Femur (tissue), 1 donor: ENCODE measurements at places on chromosomes 3 and 15.

DNA sequence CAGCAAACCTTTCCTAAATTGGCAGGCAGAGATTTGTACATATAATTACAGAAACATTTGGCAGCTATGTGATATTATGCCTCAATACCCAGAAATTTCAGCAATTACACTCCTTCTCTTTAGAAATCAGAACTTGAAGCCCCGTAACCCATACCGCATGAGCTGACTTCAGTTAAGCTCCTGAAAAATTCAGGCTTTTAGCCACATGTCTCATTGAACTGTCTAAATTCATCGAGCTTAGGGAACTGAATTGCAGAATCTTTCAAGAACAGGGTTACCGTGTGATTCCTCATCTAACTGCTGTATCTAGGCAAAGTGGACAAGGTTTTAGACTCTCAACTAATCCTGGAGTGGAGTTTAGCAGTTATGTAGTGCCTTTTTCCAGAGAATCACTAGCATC lies 333.0 kb downstream of the EPHA3 start:
- no peak for DNase-seq

GRCh38 chr3:87272718-87273341 lies 3.6 kb downstream of the POU1F1 start:
- no peak for DNase-seq

GRCh38 chr15:35393398-35393797 lies 152.6 kb downstream of the DPH6 start:
- no peak for DNase-seq

DNA sequence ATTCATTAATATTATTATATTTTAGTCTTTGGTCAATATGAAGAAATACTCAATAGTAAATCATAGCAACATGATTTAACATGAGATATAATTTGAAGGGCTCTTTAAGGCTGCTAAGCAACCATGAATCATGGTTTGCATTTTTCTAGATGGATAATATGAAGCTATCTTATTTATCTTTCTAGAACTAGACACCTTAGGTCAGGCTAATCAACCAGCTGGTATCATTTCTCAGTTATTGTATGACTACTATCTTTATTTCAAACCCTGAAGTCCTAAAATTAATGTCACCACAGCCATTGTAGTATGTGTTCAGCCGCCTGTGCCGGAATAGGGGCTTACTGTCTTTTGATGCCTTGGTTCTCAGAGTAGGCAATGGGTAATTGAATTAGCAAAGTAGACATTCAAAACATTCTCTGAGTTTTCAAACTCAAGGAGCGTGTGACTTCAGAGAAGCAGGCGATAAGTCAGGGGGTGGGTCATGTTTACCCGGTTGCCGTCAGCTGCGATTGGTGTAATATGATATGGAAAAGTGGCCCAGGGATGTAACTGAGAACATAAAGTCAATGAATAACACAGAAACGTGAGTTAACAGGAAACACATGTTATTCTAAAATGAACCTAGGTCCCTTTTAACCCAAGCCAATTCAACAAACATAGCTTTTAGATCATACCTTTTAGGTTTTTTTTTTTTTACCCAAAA lies 93.4 kb upstream of the CTDSPL start:
- peak; percentile 41 for DNase-seq

- no peak for DNase-seq
Observed at GRCh38 chr3:100340527-100340926, 6.0 kb downstream of the NIT2 start.

- DNase-seq = no peak
Observed at GRCh38 chr3:143301031-143301901, 181.7 kb downstream of the CHST2 start.

- no peak for DNase-seq
Observed at GRCh38 chr3:71252466-71252865, 331.1 kb downstream of the FOXP1 start.

GRCh38 chr3:115470254-115470653 lies 153.1 kb upstream of the GAP43 start:
- DNase-seq = no peak

DNA sequence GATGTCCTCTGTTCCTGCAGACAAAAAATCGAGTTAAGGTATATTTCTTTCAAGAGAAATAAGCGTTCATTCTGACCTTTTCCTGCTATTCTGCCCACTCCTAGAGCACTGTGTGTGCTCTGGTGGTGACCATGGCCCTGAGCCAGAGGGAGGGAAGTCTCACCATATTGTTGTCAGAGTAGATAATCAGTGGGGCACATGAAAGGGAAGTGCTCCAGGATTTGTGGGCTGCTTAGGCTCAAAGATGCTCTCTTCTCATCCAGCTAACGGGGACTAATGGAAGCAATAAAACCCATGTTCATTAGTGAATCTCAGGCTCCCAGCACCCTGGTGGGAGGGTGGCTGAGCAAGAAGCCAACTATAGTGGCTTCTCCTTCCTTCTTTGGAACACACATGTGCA lies 70.7 kb upstream of the EOMES start:
- DNase-seq = no peak

- no peak for DNase-seq
Observed at GRCh38 chr3:123319760-123320159, 118.0 kb downstream of the SEC22A start.

GRCh38 chr3:145557405-145557804 lies 603.6 kb downstream of the PLOD2 start:
- DNase-seq = no peak

DNA sequence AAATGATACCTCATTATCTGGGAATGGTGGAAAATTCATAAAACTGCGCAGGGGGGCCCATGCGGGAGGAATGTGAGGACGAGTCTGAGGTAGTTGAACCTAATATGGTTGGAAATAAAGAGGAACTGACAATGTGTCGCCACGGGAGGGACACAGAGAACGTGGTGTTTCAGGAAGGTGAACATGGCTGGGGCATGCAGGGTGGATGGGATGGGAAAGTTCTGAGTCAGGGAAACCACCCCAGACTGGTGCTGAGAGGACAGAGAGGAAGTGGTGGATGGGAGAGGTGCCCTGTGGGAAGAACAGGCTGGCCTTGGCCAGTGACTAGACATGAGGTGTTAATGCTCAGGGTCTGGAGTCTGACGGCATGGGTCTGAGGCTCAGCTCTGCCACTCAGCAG lies 137.1 kb upstream of the WNT5A start:
- no peak for DNase-seq

DNA sequence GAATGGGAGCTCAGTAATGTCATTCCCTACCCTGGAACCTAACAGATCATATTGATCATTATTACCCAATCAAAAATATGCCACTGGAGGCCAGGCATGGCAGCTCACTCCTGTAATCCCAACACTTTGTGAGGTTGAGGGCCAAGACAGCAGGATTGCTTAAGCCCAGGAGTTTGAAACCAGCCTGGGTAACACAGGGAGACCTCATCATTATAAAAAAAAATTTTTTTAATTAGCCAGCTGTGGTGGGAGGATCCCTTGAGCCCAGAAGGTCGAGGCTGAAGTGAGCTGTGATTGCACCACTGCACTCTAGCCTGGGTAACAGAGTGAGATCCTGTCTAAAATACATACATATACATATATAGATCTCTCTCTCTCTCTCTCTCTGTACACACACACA lies 10.2 kb downstream of the IGDCC4 start:
- no peak for DNase-seq

- DNase-seq = no peak
Observed at GRCh38 chr15:76169018-76169417, 109.2 kb downstream of the TMEM266 start.

- no peak for DNase-seq
Observed at GRCh38 chr3:47613722-47614121, 35.1 kb upstream of the CSPG5 start.

- no peak for DNase-seq
Observed at GRCh38 chr3:65905771-65906170, 132.9 kb downstream of the MAGI1 start.

DNA sequence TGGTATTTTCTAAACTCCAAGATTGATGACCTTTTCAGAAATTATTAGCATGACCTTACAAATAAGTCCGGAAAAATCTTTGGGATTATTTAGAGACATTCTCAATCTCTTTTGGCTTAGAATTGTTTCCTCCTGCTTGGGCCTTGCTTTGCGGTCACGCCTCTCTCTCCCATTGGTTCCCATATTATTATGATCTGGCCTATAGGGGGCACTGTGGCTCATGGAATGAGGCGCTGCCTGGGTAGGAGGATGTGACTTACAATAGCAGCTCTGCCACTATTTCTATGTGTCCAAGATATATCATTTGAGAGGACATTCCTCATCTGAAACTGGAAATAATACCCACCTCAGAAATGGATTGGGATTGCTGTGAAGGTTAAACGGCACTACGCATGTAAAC lies 464.9 kb downstream of the MFSD1 start:
- peak; percentile 21 for DNase-seq

DNA sequence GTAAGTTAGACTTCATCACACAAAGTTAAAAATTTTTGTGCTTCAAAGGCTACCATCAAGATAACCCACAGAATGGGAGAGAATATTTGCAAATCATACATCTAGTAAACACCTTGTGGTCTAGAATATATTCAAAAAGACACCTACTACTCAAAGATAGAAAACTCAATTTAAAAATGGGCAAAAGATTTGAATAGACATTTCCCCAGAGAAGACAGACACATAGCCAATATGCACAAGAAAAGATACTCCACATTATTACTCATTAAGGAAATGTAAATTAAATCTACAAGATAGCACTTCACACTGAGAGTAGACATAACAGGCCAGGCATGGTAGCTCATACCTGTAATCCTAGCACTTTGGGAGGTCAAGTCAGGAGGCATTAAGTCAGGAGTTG lies 87.8 kb upstream of the MANF start:
- no peak for DNase-seq

DNA sequence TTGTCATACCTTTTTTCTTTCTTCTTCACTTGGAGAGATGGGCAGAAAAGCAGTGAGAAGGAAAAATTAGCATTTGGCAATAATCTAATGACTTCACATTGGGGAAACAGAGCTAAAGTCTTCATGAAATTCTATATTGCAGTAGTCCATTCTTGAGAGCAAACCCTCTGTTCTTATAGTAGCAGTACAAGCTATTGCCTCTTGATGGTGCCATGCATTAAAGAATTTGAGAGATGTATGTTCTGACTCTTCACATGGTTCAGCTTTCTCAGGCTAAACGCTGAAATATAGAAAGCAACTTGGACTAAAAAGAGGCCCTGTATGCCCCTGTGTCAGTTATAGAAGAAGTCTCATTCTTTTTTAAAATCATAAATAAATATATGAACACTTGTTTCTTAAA lies 36.0 kb downstream of the PHLDB2 start:
- no peak for DNase-seq

DNA sequence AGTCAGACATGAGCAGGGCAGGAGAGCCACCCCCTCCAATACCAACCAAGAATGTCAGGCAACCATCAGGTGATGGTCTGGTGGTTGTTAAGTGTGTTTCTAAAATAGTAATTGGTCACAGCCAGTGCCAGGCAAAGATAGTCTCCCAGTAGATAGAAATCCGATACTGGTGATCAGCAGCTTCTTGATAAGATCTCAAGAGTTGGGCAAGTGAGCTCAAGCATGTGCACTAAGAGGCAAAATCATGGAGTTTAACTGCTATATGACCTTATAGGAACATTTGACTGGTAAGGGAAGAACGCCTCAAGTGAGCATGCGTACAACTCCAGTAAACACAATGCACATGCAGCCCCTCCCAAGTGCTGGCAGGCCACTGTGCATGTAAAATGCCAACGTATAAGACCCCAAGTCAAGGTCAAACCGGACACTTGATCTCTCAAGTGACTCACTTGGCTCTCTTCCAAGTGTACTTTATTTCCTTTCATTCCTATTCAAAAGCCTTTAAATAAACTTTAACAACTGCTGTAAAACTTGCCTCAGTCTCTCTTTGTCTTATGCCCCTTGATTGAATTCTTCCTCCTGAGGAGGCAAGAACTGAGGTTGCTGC lies 36.0 kb upstream of the CBLB start:
- no peak for DNase-seq

DNA sequence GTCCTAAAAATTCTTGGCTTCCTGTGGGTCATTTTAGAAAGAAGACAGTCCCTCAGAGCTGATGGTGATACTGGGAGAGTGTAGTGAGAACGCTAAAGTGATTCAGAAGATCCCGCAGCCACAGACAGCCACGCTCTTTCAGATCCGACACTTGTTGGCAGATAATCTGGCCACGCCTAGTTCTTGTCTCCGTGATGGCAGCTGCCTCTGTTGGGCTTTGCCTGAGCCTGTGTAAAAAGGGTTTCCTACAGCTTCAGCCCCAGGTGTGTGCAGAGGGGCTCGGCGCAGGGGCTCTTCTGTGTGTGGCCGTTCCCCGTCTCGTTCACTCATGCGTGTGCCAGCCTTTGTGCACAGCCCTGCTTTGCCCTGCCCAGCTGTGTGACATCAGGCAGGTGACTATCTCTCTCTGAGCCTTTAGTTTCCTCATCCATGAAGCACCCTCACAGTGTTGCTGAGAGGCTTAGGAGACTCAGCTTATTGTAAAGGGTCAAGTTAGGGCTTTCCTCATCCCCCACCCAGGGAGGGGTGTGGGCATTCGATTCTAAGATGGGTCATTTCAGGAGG lies 6.3 kb downstream of the IRAK2 start:
- no peak for DNase-seq

GRCh38 chr15:82105451-82106215 lies 59.8 kb upstream of the MEX3B start:
- no peak for DNase-seq

DNA sequence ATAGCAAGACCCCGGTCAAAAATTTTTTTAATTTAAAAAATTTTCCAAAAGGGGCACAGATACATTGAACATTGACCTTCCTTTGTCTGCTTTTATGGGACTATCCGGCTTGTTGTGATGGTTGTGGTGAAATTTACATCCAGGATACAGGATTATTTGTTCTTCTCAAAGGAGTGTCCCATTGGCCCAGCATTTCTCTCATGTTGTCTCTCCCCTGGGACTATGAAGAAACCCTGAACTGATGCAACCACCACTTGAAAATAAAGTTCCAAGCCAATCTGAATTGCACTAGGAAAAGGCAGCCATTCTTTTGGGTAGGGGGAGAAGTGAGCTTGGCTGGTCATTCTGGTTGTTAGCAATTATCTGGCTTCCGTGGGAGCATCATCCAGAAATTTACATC lies 58.4 kb downstream of the PPARG start:
- DNase-seq = no peak

- DNase-seq = no peak
Observed at GRCh38 chr15:88029696-88030095, 226.8 kb downstream of the NTRK3 start.

GRCh38 chr3:43692971-43693370 lies 2.2 kb downstream of the ABHD5 start:
- DNase-seq = no peak
